Fibroblast of skin of right biceps (primary cell): ENCODE measurements at places on chromosomes 5 and 9.

DNA sequence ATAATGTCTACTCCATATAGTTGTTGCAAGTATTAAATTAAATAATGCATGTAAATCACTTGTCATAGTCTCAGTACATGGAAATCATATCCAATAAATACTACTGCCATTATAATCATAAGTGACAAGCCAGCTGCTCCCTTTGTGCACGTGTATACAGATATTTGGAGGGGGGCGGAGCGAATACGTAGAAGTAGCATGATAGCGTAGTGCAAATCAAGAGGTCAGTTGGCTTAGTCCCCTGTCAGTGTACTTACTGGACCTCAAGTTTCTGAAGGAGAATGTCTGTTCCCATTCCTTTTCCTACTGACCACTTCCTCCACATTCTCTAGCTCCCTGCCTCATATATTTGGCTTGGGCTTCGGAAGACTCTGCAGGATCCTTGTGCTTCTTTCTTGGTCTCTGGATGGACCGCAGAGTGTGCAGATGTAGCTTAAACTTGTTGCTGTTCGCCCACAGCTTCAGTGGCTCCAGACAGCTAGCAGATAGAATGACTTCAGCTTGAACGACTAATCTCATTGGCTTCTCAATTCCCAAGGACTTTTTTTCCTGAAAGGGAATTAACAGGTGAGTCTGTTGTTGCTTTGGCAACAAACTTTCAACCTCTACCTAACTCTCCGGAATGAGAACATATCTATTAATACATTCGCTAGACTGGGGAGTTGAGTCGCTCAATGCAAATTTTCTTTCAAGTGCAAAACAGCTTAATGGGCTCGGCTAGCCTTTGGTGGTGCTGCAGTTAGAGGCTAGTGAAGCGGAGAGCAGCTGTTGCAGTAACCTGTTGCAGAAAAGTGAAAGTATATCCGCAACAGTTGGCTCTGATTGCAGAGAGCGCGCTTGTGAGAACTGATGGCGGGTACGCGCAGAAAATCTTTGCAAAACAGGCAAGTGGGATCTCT, at the start of gene PCDHB1:
TSS of gene PCDHB1 (plus strand) at position 753 of the 899 bp plus-strand sequence. CDS start at position 850, 97 bp downstream.
- DNase-seq, result no peak

DNA sequence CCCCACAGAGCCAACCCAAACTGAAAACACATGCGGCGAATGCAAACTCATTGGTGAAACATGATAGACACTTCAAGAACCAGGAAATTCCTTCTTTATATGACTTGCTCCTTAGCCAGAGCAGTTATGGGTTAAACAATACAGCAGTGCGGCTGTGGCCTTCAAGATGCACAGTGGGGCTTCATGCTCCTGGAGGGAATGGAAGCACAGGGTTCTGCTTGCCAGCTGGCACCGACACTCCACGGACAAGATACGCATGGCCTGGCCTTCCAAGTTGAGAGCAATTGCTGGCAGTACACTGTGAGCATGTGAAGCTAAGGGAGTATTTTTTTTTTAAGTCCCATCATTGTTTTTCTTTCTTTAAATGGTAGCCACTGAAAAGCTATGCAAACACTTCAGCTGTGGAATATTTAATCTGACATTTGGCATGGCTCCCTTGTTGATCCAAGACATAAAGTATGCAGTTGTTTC, 451.6 kb upstream of the CD180 start:
- peak; percentile 94 for DNase-seq

GRCh38 chr5:128579093-128579492, 41.0 kb upstream of the FBN2 start:
- DNase-seq, result peak; percentile 92

DNA sequence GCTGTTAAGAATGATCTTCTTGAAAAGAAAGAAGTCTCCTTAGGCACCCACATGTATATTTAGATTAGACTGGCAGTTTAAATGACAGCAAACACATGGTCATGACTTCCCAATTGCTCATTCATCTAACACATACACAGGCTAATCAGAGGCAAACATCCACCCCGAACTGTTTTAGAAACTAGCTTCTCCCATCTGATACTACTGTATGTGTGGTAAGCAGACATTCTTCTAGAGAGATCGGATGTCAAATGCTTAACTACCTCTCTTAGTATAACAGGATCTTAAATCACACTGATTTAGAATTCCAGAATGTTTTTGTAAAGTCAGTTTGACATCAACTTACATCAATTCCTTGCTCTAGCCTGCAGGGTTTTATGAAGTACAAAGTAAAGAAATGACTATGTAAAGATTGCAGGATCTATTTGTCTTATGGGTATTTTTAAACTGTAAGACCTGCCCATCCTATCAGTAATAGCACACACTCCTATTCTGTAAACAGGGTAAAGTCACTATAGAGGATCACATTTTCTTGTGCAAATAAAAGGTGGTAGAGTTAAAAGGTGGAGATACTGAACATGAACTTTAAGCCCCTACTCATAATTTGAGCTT, 239.7 kb downstream of the MLLT3 start:
- peak; percentile 53 for DNase-seq

DNA sequence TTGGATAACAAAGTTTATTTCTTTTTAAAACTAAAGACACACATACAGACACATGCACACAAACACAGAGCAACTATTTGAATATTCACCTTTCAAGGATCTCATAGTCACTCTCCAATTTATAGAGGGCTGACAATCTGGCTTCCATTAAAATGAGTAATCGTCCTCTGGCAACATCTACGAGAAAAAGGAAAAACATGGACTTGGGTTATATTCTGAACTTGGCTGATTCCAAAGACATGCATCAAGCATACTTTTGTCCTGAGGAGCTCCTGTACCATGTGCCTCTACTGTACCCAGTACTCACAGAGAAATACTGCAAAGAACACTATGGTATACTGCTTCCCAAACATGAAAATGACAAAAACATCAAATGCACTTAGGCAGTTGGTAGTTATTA, 15.4 kb downstream of the IARS1 start:
- DNase-seq, result peak; percentile 79

DNA sequence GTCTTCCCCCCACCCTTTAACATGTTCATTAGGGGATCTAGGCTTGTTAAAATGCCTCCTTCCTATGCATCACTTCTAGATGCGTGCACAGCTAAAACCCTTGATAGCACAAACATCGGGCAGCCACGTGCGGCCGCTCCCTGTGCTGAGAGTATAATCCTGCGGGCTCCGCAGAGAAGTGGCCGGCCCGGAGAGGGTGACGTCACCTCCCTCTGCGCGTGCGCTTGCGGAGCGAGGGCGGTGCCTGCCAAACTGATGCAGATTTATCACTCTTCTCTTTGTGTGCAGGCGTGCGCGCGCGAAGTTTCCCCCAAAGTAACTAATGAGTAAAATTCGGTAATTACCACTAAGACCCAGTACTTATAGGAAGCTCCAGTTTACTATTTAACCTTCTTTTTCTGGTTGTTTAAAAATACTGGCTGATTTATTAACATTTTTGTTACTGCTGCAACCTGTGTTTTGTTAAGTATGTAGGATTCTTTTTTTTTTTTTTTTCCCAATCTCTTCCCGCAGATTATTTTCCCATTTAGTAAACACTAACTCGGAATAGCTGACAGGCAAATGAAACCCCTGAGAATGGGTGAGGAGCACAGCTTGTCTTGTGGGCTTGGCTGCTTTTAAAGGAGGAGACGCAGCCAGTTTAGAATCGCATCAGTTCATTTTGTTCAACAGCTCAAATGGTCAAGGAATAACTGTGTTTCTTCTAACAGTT, 121.6 kb downstream of the TRIO start:
- peak; percentile 97 for DNase-seq

DNA sequence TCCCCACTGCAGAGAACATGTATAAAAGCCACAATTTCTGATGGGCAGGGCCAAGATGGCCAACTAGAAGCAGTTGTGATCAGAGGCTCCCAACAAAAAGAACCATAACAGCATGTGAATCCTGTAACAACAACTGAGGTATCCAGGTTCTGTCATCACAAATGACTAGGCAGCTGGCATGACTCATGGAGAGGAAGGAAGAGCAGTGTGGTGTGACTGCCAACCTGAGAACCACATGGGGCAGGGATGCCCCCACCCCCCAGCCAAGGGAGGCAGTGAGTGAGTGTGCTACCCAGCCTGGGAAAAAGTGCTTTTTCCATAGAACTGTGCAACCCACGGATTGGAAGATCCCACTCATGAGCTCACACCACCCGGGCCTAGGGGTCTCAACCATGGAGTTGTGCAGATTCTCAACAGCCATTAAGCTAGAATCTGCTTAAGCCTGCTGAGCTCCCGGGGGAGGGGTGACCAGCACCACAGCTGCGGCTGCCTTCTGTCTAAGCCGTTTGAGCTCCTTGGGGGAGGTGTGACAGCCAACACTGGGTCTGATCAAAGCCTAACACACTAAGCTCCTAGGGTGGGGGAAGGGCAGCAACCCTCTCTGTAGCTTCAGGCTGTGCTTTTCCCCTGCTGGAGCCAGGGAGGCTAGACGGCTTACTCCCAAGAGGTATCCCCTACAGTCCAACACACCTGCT, 80.1 kb upstream of the DMAC1 start:
- peak; percentile 9 for DNase-seq

GRCh38 chr9:33263131-33264002, 1.1 kb downstream of the BAG1 start:
- peak; percentile 15 for DNase-seq

DNA sequence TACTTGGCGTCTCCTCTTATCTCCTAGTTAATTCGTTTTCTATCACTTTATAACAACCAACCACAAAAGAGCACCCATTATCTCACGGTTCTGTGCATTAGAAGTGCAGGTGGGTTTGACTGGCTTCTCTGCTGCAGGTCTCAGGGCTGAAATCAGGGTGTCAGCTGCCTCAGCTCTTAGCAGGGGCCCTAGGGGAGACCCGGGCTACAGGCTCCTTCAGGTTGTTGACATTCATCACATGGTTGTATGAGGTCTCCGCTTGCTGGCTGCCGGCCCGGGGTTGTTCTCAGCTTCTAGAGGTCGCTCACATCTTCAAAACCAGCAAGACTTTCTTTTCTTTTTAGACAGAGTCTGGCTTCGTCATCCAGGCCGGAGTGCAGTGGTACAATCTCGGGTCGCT, 2.9 kb upstream of the ZMYND19 start:
- DNase-seq, result no peak

GRCh38 chr9:79779901-79780300, 208.1 kb downstream of the TLE4 start:
- no peak for DNase-seq

DNA sequence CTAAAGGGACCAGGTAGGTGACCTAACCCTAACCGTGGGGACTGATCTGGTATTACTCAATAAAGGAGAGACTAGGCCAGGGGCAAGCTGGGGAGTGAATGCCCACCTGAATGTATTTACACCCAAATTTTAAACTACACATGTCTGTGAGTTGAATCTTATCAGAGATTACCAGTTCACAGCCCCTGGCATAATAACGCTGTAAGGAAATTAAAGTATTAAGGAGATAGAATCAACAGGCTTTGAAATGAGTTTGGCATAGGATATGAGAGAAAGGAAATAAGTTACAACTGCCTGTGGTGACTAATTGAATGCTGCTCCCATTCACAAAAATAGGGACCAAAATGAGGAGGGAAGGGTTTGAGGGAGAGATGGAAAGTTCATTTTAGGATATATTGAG, 593.3 kb downstream of the CSNK1G3 start:
- DNase-seq, result no peak

GRCh38 chr9:107983181-107983603, 493.6 kb upstream of the KLF4 start:
- DNase-seq, result peak; percentile 39

GRCh38 chr5:177350776-177351391, 584 bp downstream of the LMAN2 start:
- DNase-seq, result no peak

DNA sequence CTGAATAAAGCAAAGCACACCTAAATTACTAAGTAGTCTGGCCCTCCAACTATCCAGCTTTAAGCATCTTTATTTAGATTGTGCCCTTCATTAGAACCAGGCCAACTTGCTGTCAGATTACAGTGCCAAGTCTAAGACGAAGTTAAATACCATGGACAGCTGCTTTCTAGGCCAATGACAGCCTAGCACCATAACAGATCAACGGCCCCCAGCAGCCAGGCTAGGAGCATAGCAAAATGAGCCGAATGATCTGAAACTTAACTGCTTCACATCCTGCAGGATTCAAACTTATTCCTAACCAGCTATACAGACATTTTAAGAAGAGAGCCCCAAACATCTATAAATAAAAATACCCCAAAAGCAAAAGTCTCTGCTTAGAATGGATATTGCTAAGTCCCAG, 6.8 kb downstream of the SLC24A2 start:
- DNase-seq, result peak; percentile 11

DNA sequence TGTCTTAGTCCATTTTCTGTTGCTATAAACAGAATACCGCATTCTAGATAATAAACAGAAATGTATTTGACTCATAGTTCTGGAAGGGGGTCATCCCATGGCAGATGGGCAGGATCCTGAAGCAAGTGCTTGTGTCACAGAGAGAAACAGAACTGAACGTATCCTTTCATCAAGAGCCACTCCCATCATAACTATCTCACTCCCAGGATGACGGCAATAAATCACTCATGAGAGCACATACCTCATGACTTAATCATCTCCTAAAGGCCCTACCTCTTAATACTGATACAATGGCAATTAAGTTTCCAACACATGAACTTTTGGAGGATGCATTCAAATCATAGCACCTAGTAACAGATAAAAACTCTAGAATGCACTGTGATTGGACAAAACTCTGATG, 142.9 kb downstream of the CAMK4 start:
- no peak for DNase-seq

- DNase-seq, result no peak
Observed at GRCh38 chr9:19799784-19800183, 10.9 kb upstream of the SLC24A2 start.

DNA sequence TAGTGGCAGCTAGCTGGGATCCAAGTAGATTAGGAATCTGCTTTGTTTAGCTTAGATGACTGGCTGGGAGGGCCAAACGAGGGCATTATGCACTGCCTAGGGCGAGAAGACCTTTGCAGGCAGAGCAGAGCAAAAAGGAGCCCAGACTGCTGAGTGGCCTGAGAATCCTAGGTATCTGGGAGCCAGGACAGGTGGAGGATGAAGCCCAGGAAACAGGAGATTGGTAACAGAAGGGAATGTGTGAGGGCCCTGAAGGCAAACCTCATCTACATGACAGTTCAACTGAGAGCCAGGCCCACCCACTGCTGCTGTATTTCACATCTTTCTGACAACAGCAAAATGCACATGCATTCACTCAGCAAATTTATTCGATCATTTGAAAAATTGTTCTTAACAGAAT, 192.3 kb downstream of the DTWD2 start:
- no peak for DNase-seq

- peak; percentile 60 for DNase-seq
Observed at GRCh38 chr9:29439961-29440360, 1866.7 kb upstream of the C9orf72 start.

DNA sequence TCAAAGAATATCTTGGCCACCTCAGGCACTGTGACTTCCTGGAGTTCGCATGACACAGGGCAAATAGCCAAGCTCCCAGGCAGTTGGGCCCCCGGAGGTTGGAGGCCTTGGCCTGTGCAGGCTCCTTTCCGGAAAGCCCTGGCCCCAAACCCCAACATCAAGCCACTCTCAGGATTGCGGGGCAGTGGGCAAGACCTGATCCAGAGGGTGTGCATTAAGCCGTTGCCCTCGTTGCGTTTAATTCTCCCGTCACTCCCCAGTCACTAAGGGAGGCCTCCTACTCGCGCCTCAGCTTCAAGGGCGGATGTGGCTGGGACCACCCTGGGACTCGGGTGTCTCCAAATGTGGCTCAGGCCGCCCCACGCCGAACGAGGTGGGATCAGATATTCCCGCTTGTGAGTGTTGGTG, 60.1 kb downstream of the TMEM174 start:
- no peak for DNase-seq

GRCh38 chr5:9269014-9269413, 276.9 kb downstream of the SEMA5A start:
- DNase-seq, result peak; percentile 78

- no peak for DNase-seq
Observed at GRCh38 chr5:8576178-8576577, 707.2 kb downstream of the MTRR start.
